Left colon (tissue), 2 donors: ENCODE measurements at places on chromosomes 4 and X. TPM values are rescaled to one million over a fixed set of nuclear protein-coding genes. Genes with fewer than 3 reads are reported as not detected.
A peak's percentile ranks its signal among the peaks of the same experiment; 100 is the strongest.

- no peak for DNase-seq
These were observed 859.5 kb downstream of the STIM2 start for GRCh38 chr4:27720010-27720766.

DNA sequence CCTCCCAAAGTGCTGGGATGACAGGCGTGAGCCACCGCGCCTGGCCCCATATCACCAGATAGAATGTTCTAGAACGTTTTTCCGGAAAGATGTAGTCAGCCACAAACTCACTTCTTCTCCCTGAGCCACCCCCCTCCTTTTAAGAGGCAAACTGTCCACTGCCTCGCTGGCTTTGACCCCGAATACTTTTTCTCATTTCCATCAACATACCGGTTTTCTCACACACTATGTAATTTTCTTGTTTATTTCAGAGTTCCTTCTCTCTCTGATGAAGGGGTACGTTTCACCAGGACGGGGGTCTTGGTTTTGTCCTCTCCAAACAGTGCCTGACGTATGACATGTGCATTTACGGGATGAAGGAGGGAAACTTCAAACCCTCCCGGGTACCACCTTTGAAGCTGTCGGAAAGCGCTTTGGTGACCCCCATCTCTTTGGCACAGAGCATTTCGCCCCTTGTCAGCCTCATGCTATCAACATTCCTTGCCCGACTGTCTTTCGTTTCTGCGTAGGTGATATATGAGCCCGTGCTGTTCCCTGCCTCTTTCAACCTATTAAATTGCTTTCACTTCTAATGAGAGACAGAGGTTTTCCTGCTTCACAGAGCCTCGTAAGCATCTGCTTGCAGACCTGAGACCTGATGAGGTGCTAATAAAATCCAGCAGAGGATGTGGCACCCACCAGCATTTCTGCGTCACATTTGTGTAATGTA, 73.8 kb downstream of the CRLF2 start:
- no peak for DNase-seq

DNA sequence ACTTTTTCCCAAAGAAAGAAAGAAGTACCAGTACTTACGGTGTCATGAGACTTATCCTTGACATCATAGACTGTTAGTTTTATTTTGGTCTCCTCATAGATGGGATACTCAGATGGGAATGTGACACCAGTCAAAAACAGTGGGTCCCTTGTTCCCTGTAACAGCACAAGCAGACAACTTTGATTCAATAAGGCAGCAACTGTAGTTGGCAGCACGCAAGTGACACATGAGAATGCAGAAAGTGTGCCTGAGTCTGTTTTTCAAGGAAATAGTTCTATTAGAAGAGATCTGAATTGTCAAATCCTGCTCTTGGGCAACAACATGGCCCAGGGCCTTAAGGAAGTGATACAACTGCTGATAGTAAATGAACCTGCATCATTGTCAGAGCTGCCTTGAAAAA, 443.2 kb downstream of the INPP4B start:
- no peak for DNase-seq

GRCh38 chrX:10508891-10509290, 111.5 kb downstream of the MID1 start:
- no peak for DNase-seq

GRCh38 chrX:857376-857775, 226.8 kb downstream of the SHOX start:
- no peak for DNase-seq

DNA sequence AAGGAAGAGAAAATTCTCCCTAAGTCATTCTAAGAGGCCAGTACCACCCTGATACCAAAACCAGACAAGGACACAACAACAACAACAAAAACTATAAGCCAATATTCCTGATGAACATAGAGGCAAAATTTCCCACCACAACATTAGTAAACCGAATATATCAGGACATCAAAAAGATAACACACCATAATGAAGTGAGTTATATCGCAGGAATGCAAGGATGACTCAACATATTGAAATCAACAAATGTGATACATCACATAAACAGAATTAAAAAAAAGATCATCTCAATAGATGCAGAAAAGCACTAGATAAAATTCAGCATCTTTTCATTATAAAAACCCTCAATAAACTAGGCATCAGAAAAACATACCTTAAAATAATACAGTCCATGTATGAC, 1844.4 kb upstream of the PCDH10 start:
- DNase-seq: no peak

GRCh38 chr4:156638334-156638733, 333.3 kb downstream of the PDGFC start:
- DNase-seq: no peak

DNA sequence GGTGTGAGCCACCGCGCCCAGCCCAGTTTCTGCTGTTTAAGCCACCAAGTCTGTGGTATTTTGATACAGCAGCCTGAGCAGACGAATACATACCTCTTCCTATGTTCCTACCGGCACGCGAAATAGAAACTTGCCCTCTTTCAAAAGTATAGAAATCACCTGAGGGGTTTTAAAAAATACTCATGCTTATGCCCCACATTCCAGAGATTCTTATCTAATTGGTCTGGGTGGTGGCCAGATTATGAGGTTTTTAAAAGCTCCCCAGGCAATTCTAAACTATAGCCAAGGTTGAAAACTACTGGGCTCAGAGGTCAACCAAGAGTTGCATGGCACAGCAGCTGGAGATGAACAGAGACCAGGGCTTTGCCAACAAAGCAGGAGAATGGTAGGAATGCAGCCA, 24.9 kb upstream of the HUWE1 start:
- DNase-seq: no peak

- DNase-seq: no peak
These were observed 128.4 kb upstream of the TMEM164 start for GRCh38 chrX:109874548-109874947.

DNA sequence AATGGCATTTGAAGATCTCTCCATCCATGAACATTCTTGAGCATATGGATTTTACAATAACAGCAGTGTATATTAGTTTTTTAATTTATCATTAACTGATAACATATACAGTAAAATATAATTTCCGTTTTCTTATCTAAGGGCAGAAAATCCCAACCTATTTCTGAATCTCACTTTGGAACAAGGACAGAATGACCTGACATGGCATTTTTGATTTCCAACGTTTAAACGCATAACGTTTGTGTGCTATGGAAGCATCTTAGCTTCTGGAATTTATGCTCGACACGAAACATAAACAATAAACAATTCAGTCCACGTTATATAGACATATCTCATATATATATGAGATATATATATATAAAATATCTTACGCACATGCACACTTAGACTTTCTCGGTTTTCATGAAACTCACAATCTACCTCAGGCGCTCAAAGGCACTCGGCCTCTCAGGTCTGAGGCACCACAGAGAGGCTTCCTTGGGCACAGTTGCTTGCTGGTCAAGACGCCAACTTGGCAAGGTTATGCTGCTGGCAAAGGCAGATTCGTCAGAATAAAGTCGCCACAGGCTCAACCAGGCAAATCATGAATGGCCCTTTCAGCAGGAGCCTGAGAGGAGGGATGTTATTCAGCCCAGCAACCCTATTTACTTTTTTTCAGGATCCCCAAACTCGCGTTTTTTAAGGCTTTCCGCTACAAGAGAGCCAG, 1.0 kb upstream of the UGT8 start:
- DNase-seq: peak; percentile 42

GRCh38 chrX:115147220-115147619, 42.0 kb upstream of the RBMXL3 start:
- no peak for DNase-seq

DNA sequence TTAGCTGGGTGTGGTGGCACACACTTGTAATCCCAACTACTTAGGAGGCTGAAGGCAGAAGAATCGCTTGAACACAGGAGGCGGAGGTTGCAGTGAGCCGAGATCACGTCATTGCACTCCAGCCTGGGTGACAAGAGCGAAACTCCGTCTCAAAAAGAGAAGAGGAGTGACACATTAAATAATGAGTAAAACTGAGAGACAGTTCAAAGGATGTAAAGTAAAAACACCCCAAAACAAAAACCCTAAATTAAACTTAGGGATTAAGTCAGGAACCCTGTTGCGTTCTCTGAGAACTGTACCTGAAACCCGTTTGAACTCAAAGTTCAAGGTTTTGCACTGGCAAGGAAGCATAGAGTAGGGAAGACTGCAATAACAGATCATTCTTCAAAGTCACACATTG, 141.7 kb downstream of the BRWD3 start:
- no peak for DNase-seq

- DNase-seq: no peak
These were observed 27.5 kb upstream of the ASMTL start for GRCh38 chrX:1480082-1480785.

- no peak for DNase-seq
These were observed 32.2 kb upstream of the XPNPEP2 start for GRCh38 chrX:129706400-129707072.

The TGIF2LX gene
- not detected for total RNA-seq

The FREM3 gene
- not detected for total RNA-seq

The TLL1 gene
- total RNA-seq: 2.4 TPM

The RPL9 gene
- total RNA-seq: 1,067 TPM

The NEUROG2 gene
- not detected for total RNA-seq
